AG09309 (cell line): ENCODE measurements at places on chromosomes 7 and 10.

- DNase-seq: no peak
These were observed 613.1 kb upstream of the NRP1 start for GRCh38 chr10:33947544-33947943.

- no peak for DNase-seq
These were observed 582.5 kb downstream of the CNTNAP2 start for GRCh38 chr7:146698995-146699610.

DNA sequence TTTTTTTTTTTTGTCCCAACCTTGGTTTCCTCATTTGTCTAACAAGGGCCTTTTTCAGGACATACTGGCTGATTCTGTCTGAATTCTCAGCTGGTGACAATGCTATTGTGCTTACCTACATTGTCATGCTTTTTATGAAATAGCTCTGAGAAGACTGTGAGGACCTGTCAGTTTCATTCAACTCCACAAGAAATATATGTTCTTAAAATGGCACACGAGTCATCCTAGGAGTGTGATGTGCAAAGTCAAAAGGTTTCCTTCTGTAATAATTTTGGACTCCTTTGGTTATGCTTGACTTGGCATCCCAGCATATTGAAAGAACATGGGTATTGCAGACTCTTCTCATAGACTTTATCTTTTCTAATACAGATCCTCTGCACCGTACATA, 316.0 kb downstream of the GFRA1 start:
- no peak for DNase-seq

DNA sequence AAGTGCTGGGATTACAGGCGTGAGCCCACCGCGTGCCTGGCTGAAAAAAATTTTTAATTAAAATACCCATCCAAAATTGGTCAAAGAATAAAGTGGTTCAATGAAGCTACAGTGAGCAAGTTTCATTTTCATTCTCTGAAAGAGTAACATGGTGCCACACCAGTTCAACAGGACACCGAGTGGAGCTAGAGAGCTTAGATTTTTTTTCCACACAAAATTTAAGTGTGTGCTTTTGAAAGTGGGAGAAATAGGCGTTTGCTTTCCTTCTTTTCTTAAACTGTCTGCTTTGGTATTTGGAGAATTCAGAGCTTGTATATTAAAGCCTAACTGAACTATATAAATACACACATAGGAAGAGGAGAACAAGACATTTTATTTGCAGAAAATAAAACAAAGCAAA, 43.4 kb downstream of the BPGM start:
- DNase-seq: no peak

- no peak for DNase-seq
These were observed 82.0 kb downstream of the MKX start for GRCh38 chr10:27663621-27664020.

DNA sequence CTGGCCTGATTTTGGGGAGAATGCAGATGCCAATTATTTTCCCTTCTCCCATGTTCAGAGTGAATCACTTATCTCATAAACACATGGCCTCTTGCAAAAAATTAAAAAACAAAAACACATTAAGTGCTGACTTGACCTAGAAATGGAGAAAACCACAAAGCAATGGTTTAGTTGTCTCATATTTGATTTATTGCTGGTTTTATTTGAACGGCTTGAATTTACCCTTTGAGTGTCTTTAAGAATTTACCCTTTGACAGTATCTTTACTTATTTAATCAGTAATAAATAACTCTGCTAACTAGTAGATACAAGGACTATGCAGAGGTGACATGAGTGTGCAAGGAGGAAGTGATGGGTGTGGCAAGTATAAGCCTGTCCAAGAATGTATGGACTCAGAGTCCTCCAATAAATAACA, 68.1 kb upstream of the GSDME start:
- no peak for DNase-seq

DNA sequence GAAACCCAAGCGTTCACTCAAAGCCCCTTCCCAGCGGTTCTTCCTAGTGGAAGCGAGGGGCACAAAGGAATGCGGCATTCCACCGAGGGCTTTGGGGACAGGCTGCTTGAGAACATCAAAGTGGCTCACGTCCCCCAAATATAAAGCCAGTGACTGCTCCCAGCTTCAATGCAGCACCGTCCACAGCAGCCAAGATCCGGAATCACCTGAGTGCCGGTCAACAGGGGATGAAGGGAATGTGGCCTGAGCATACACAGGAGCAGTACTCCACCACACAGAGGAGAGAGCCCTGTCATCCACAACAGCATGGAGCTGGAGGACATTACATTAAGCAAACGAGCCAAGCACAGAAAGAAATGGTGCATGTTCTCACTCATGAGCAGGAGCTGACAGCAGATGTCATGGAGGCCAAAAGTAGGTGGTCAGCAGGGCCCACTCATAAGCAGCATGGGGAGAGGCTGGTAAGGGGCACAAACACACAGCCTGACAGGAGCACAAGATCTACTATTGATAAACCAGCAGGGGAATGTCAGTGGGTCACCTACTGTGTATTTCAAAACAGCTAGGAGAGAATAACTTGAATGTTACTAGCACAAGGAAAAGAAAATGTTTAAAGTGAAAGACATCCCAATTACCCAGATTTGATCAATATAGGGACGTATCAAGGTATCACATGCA, 79.5 kb downstream of the DIP2C start:
- no peak for DNase-seq

GRCh38 chr10:69467928-69468750, 16.9 kb downstream of the TSPAN15 start:
- DNase-seq: no peak

- DNase-seq: no peak
These were observed 74.0 kb upstream of the DGKI start for GRCh38 chr7:137920637-137921399.

- DNase-seq: no peak
These were observed 1249.6 kb downstream of the TYW1 start for GRCh38 chr7:68246189-68246633.

- DNase-seq: no peak
These were observed 75.6 kb downstream of the CTBP2 start for GRCh38 chr10:125084614-125085257.

GRCh38 chr7:29329686-29330085, 135.1 kb downstream of the CHN2 start:
- DNase-seq: no peak

DNA sequence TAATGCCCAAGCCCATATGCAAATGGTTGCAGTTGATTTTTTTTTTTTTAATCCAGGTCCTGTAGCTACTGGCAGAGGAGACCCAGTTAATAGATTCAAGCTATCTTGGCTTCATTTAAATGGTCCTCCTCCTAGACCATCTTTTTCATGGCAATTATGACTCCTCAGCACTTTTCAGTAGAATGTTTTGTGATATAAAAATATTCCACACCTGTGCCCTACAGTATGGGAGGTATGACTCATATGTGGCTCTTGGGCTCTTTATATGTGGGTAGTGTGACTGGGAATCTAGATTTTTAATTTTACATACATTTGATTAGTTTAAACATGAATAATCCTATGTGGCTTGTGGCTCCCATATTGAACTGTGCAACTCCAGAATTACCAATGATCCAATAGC, 80.1 kb downstream of the ITGB1 start:
- no peak for DNase-seq

DNA sequence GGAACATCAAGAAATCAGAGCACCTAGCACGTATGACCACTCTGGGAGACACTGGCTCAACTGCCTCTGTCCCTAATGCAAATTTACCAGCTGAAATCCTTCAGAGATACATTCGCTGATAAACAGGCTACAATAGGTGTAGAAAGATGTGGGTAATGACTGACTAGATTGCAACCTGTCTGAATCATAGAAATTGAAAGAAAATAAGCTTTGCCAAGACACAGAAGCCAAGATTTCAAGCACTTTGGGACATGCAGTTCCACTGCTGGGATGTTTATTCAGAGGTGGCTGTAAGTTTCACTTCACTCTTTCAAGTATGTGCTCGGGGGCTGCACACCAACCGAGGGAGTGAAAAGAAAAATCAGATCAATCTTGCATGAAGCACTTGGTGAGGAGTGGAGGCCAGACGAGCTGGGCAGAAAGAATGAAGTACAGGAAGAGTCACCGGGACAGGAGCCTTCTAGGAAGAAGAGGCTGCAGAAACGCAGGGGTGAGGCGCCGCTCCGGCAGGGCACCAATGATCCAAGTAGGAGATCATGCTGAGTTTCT, 276.7 kb downstream of the PARD3 start:
- DNase-seq: no peak

DNA sequence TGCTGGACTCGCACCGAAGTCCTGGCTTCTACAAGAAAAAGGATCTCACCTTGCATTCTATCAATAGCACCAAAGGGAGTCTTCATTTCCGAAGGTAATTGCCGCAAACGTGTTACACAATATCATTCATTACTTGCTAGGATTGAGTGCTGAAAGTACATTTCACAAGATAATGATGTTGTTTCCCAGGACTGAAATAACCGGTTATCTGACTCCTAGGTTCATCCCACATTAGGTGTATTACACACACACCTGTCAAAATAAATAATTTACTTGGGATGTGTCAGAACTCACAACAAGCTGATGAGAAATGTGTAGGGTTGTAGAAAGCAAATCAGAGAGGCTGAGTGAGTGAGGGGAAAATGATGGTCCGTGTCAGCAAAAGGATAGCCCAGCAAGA, 219.4 kb upstream of the RHOBTB1 start:
- DNase-seq: no peak

DNA sequence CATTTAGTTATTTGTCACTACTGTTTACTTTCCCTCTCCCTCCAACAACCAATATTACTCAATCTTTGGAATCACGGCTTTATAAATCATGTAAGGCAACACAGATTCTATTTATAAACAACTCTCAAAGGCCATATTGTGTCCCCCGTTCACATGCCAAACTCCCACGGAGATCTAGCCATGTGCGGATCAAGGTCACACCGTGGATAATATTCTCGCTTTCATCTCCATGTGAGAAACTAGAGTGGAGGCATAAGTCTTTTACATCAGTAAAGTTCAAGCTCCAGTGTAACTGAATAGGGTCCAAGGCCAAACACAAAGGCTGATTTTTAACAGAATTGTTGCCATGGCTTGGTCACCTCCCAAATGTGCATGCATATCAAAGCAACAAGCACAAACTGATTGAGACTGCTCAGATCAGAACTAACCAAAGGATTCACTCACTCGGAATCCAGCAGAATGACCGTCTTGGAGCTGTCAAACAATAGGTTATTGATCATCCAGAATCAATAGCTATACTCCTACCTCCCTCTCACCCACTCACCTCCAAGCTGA, 569.5 kb upstream of the LRRN3 start:
- no peak for DNase-seq

- DNase-seq: no peak
These were observed 122.1 kb downstream of the BTAF1 start for GRCh38 chr10:92045641-92046106.

DNA sequence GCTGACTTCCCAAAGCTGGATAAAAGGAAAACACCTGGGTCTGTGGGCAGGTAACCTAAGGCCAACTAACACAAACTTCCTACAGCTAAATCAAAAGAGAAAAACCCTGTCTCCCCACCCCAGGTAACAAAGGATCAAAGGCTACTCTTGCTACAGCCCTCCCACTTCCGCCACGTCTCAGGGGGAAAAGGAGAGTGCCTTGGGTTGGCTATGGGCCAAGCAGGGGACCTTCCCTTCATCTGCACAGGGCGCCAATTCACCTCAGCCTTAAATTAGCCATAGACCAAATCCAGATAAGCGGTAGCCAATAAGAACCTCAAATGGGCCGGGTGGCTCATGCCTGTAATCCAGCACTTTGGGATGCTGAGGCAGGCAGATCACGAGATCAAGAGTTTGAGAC, 69.1 kb upstream of the LANCL2 start:
- DNase-seq: no peak

DNA sequence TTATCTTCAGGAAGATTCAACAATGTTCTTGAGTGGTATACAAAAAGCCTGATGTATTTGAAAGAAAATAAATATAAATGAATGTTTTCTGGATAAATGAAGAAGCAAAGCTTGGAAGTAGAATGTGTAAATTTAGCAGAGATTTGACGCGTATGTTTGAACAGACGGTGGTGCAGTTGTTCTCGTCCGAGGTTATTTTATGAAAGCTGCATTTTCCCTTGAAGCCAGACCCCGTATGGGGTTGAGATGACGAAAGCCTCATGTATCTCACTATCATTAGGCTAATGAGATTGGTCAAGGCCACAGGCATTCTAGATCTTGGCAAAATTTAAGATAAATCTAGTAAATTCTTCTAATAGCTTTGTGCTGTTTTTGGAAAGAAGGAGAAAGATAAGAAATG, 195.2 kb downstream of the NXPH1 start:
- DNase-seq: no peak
